Iris pigment epithelial cell (primary cell): ENCODE measurements at places on chromosomes 1 and 21.
A peak's percentile ranks its signal among the peaks of the same experiment; 100 is the strongest.

DNA sequence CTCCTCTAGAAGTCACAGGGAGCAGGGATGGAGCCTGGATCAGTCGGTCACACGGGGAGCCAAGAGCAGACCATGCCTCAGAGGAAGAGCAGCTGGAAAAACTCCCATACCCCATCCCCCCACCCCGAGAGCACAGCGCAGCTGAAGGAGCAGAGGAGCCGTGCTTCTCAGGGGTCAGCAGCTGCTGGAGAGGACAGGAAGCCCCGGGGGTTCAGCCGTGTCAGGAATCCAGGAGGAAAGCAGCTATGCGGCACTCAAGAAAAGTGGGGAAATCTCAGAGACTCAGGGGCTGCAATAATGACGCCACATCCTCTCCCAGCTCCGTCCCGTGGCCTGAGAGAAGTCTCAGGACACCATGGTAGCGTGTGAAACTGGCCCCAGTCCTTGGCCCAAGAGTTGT lies 102.3 kb downstream of the NPHP4 start:
- DNase-seq, result no peak

GRCh38 chr1:150963321-150964163 lies 11.1 kb downstream of the CERS2 start:
- DNase-seq, result no peak

DNA sequence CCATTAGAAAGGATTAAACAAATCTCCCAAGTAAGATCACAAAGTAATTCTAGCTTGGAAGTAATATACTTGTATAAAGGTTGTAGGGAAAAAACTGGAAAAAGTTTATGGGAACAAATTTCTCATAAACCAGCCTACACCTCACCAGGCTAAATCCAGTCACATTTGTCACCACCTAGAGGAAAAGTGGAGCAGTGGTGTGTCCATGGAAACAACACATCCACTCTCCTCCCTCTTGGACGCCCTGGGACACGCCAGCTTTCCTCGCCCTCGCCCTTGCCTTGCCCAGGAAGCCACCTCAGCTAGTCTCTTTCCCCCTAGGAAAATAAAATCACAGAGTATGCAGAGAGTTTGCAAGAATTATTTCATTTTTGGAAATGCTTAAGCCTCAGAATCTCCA lies 2.2 kb downstream of the PALMD start:
- no peak for DNase-seq

DNA sequence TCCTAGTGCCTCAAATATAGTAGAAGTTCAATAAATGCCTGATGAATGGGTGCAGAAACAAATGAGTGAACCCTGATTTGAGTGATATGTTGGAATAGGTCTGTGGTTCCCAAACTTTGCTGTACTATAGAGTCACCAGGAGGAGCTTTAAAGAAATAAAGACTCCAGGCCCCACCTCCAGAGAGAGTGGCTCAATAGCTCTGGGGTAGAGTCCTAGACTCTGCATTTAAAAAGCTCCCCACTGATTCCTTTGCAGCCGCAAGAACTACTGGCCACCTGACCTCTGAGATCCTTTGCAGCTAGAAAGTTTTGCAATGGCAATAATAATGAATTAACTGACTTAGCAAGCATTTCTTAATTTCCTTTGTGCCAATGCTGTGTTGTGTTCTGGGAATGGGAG lies 20.9 kb downstream of the TCHHL1 start:
- DNase-seq, result no peak

DNA sequence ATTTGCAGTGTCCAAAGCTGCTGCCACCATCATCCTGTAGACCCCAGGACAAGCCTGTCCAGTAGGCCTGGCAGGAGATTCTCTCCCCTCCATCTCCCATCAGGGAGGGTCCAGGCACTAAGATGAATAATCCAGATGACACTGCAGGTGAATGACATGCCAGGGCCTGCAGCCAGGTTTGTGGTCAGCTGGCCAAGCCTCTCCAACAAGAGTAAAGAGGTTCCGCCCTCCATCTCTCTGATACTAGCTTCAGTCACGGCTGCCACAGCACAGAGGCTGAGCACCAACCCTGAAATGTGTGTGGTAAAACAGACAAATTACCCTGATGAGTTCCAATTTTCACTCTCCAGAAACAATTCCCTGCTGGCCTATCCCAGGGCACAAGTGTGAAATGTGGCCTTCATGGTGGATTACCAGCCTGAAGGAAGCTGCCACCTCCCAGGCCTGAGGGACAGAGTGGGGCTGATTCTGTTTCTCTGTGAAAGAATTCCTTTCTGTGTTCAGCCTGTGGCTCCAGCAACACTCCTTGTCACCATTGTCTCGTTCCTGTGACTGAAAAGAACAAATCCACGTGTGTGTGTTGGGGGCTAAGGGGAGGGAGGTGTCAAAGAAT lies 19.9 kb upstream of the LHX4 start:
- DNase-seq, result no peak

GRCh38 chr1:228267962-228268880 lies 60.4 kb downstream of the OBSCN start:
- no peak for DNase-seq

DNA sequence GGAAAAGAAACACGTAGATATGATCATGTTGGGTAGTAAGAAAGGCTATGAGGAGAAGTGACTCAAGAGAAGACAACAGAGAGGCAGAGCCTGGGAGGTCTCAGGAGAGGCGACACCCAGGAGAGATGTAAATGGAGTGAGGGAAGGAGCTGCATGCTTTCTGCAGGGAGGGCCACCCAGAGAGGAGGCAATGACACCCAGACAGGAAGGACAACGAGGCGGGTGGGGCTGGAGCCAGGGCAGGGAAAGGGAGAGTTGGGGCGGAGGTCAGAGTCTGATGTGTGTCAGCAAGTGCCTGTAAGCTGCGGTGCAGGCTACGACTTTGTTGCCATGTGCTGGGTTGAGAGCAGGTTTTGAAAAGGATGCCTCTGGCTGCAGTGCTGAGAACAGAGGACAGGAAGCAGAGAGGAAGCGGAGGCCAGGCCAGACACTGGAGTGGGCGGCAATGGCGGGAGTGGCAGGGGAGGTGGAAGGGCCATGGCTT lies 31.3 kb downstream of the SLC1A7 start:
- peak; percentile 47 for DNase-seq

GRCh38 chr1:32647308-32648134 lies 2.8 kb downstream of the ZBTB8OS start:
- DNase-seq, result no peak

DNA sequence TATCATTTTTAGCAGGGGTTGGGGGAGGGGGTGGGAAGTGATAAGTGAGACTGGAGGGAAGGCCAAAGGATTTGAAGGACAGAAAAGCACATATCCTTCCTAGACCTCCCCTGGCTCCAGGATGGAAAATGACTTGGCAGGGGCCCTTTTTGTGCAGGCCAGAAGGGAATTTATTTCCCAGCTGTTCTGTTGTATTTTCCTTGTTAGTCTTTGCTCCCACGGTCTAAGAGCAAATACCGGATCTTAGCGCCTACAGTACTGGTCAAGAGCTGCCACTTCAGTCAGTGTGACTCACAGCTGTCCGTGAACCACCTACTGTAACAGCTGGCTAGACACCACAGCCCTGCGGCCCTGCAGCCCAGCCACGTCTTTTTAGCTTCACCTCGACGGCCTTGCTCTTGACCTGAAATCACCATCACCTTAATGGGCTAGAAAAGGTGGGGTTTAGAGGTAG lies 51.0 kb upstream of the ERRFI1 start:
- DNase-seq, result peak; percentile 98

DNA sequence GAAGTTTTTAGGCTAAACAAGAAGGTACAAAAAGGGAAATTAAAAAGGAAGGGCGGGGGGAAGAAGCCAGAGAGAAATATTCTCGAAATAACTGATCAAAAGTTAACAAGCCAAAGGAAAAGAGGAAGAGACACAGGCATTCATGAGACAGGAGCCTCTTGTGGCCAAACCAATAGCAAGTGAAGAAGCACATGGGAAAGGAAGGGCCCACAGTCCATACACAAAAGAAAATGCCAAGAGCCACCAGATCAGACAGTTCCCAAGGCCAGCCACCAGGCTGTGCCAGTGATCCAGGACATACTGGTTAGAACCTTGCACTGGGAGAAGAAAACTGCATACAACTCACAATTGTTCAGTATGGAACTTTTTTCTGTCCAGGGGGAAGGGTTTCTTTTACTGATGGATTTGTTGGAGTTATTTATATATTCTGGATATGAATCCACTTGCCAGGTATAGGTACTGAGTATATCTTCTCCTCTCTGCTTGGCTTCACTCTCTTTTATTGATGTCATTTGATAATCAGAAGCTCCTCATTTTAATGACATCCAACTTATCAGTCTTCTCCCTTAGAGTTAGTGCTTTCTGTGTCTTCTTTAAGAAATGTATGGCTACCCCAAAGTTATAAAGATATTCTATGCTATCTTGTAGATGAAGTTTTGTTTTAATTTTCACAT lies 76.8 kb downstream of the CD46 start:
- DNase-seq, result peak; percentile 87

DNA sequence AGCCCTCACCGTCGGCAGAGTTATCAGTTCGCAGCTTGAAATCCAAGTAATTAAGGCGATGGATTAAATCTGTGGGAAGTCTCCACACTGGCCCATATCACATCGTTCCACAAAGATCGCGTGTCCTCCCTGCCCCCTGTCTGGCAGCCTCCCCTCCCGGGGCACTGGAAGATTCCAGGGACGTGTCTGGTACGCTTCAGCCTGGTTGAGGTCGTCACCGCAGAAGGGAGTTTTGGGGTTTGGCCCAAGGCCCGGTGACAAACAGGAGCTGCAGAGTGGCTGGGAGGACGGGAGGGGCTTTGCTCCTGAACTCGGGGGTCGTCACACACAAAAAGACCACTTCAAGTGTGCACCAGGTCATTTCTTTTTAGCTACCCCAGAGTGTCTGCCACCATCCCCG lies 51.1 kb downstream of the PRDM16 start:
- DNase-seq, result no peak

GRCh38 chr1:98881901-98882300 lies 122.8 kb downstream of the PLPPR5 start:
- no peak for DNase-seq

GRCh38 chr21:41765973-41766882 lies 624 bp downstream of the RIPK4 start:
- DNase-seq, result no peak
